ENCODE measurements at places on chromosomes 12 and 14. TPM values are rescaled to one million over a fixed set of nuclear protein-coding genes. Genes with fewer than 3 reads are reported as not detected.

DDN gene
- not detected for total RNA-seq

STAT6 gene
- 85.1 TPM for total RNA-seq

CACNA2D4 gene
- 0.09 TPM for total RNA-seq

MMP14 gene
- 658 TPM for total RNA-seq

LRTM2 gene
- total RNA-seq, result not detected

LPCAT3 gene
- 33.8 TPM for total RNA-seq

BEGAIN gene
- 0.35 TPM for total RNA-seq

Measured in pericardium fibroblast (primary cell).